Stimulated activated CD8-positive, alpha-beta memory T cell treated with anti-CD3 and anti-CD28 coated beads, Interleukin-15, amount 100 ng/mL, for 1 hour (primary cell): ENCODE measurements at places on chromosomes 16 and 17.

DNA sequence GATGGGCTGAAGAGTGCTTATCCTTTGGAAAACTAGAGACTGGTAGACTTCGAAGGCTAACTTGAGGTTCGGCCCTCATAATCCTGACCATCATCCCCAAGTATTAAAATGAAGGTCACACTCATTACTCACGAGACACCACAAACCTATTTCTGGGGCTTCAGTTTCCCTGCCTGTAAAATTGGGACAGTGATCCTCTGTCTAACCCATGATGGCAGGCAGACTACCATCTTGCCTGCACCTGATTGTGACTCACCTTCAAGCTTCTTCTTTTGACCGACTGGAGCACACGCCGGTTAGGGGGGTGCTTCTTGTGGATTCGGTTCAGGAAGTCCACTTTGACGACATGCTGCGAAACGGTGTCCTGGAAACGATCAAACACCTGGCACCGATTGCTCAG lies 14.2 kb upstream of the DHRS13 start:
- no peak for DNase-seq

DNA sequence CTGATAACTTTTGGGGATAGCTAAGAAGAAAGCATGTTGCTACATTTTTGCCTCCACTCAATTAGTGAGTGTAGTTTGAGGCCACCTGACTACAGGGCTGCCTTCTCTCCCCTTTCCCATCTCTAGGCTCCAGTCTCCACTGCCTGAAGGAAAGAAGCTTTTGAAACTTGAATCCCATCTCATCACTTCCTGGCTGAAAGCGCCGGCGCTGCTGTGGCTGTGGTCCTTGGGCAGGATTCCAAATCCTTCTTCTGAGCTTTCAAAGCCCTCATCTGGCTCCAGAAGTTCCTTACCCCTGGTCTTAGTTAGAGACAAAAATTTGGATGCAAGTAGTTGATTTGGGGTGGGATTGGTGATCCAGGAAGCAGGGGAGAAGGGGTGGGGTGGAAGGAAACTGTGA lies 119.4 kb downstream of the FOXL1 start:
- DNase-seq: no peak

- DNase-seq: no peak
Observed at GRCh38 chr17:81465910-81466309, 46.7 kb downstream of the ACTG1 start.

DNA sequence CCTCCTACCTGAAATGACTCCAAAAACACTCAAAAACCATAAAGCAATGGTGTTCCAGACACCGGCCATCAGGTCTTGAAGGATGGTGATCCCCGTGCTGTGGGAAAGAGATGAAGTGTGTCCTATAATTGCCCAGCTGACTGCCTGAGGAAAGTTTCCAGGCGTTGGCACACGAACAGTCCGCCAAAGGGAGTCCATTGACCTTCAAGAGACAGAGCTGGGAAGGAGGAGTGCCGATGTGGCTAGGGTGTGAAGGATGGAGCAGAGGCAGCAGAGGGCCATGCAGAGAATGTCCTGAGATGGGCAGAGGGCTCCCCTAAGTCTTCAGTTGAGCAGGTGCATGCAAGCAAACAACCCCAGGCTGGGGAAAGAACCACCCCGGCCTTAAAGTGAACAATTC lies 11.9 kb upstream of the NUBP1 start:
- no peak for DNase-seq

- DNase-seq: peak; percentile 48
Observed at GRCh38 chr17:77887464-77888241, 70.8 kb upstream of the TNRC6C start.

DNA sequence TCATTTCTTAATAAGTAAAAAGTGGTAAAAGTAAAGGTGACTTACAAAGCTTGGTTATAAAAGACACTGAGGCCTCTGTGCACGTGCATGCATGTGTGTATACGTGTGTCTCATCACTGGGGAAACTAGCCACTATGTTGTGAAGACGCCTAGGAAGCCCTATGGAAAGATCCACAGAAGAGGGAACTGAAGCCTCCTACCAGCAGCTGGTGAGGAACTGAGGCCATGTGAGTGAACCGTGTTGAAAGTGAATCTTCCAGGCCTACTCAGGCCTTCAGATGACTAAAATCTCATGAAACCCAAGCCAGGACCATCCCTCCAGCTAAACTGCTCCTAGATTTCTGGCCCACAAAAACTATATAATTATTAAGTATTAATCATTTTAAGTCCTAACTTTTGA lies 23.7 kb downstream of the PHLPP2 start:
- no peak for DNase-seq

- DNase-seq: no peak
Observed at GRCh38 chr17:49969134-49969759, at the start of gene DLX4. DLX4 (plus strand) TSS chr17:49969190; CDS start chr17:49969469, 279 bp downstream.

- DNase-seq: no peak
Observed at GRCh38 chr16:14600164-14600563, 29.9 kb downstream of the PARN start.

DNA sequence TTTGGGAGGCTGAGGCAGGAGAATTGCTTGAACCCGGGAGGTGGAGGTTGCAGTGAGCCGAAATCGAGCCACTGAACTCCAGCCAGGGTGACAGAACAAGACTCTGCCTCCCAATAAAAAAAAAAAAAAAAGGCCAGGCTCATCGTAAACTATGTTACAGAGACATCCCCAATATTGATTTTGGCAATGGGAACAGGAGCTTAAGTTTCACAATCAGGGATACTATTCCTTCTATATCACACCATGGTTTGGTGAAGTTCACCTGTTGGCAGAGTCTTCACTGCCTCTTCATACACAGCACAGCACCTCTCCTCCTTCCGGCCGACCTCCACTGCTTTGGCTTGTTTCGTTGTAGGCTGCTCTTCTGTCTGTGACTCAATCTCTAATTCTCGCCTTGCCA lies 21.2 kb downstream of the UTP6 start:
- DNase-seq: no peak

GRCh38 chr17:16929757-16930520 lies 42.0 kb downstream of the TNFRSF13B start:
- DNase-seq: no peak

GRCh38 chr16:67431775-67432505 lies 1.0 kb downstream of the HSD11B2 start:
- DNase-seq: no peak

GRCh38 chr17:28366605-28367004 lies 1.6 kb upstream of the SEBOX start:
- no peak for DNase-seq

GRCh38 chr17:47850692-47851573 lies at the start of gene SP6:
SP6 (minus strand) TSS chr17:47851163; CDS start chr17:47848429, 2,734 bp downstream.
- peak; percentile 41 for DNase-seq
